ENCODE measurements at places on chromosomes 13 and 19.

GRCh38 chr19:5097331-5097930 is 128.5 kb downstream of the KDM4B start:
- no peak for DNase-seq

DNA sequence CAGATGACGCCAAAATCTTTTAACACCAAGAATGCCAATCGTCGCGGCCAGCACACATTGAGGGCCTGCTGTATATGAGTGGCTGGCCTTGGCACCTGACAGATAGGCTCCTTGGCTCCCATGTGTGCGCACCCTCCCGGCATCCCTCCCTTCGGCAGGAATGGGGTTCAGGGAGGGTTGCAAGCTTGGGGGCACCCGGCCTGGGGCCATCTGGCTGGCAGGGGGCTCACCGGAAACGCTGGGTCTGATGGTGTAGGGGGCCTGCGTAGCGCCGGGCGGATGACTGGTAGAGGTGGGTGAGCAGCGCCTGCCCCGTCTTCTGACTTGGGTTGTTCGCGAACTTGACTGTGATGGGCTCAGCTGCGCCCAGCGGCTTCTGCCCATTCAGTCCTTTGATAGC is 22.4 kb downstream of the PRKCSH start:
- no peak for DNase-seq

DNA sequence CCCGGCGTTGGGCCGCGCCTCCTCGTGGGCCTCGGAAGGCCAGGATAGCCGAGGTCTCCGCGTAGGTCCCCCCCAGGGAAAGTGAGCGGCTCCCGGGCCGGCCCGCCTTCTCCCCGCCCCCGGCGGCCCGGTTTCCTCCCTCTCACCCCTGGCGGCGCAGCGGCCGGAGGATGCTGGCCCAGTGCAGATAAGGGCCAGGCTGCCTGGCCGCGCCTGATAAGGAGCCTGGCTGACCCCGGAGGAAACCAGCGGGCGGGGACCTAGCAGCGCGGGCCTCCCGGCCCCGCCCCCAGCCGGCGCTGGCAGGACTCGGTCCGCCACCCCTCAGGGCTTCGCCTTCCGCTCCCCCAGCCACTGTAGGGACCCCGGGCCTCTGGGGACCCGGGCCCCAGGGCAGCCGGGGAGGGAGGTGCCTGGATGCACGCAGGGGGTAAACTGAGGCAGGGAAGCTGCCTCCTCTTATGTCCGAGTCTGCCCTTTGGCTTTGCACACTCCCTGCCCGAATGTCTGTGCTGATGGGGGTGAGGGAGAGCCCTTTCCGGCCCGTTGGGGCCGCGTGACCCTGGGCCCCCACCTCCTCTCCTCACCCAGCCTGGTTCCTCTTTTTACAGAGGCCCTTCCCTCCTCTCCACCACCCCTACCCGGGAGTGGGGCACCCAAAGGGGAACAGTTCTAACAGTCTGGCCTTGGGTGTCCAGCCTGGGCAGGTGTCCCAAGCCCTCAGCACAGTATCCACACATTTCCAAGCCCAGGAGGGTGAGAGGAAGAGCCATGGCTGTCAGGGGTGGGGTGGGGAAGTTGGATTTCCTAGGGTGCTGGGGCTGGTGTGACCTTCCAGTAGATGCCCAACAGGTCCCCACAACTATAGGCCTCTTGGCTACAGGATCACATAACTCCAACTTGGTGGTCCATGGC is at the start of gene LYL1:
Gene LYL1, minus strand, starts transcription at position 193 of the 915 bp plus-strand sequence. CDS start 1,687 bp downstream, outside the sequence.
- DNase-seq: peak; percentile 47

- no peak for DNase-seq
Observed at GRCh38 chr13:90397503-90397902, 950.0 kb upstream of the MIR17HG start.

- DNase-seq: peak; percentile 17
Observed at GRCh38 chr19:51552996-51553725, 17.9 kb upstream of the ZNF175 start.

GRCh38 chr13:76461484-76461883 is 424.7 kb downstream of the KCTD12 start:
- DNase-seq: no peak

- DNase-seq: no peak
Observed at GRCh38 chr19:38830039-38830733, 1.4 kb downstream of the ECH1 start.

DNA sequence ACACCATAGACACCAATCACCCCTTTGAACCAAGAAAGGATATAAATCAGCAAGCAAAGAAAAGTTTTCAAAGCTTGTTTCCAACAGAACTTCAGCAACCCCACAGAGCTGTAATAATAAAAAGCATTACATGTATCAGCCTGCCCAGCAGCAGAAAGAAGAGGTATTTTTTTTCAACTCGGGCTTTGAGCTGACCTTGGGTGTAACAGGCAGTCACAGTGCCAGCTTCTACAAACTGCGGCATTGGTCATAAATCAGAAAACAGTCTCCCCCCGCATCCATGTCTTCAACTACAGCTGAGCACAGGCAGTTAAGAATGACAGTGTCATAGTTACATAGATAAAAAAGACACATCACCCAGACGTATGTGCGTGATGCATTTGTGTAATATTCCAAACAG is 671.0 kb upstream of the SLITRK1 start:
- no peak for DNase-seq

All from CD4-positive, alpha-beta T cell treated with Interleukin-21 for 1 hour (primary cell).